Osteocyte (in vitro differentiated cells): ENCODE measurements at places on chromosomes 16 and 17. TPM values are rescaled to one million over a fixed set of nuclear protein-coding genes. Genes with fewer than 3 reads are reported as not detected.

- H3K27ac ChIP-seq, result no peak overlapping the region
- DNase-seq, result no peak
- H3K4me3 ChIP-seq, result no peak overlapping the region
- H3K36me3 ChIP-seq, result no peaks in the 10 kb centered on the region
- peaks cover 24% of the 10 kb centered on the region for H3K4me1 ChIP-seq
Measured at GRCh38 chr17:18033442-18034099, 5.4 kb downstream of the ATPAF2 start.

Gene C17orf78
- not detected in 2 replicates for total RNA-seq

Gene SEPTIN12
- total RNA-seq, result not detected in 2 replicates

GRCh38 chr16:55297062-55297909 lies 26.7 kb upstream of the IRX6 start:
- H3K27me3 ChIP-seq, result peaks cover 18% of the 10 kb centered on the region
- no peak overlapping the region for H3K4me3 ChIP-seq
- H3K27ac ChIP-seq, result no peak overlapping the region
- DNase-seq, result no peak
- peaks cover 23% of the 10 kb centered on the region for H3K4me1 ChIP-seq
- no peaks in the 10 kb centered on the region for H3K36me3 ChIP-seq

DNA sequence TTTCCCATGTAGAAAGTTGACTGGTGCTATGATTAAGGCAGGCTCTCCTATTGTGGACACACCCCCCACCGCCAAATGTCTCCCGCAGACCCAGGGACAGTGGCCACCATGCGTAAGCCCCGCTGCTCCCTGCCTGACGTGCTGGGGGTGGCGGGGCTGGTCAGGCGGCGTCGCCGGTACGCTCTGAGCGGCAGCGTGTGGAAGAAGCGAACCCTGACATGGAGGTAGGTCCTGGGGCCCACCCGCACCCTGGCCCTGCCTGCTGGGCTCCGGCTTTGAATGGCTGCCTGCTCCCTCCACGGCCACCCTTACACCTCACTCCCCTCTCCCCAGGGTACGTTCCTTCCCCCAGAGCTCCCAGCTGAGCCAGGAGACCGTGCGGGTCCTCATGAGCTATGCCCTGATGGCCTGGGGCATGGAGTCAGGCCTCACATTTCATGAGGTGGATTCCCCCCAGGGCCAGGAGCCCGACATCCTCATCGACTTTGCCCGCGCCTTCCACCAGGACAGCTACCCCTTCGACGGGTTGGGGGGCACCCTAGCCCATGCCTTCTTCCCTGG lies 3.6 kb downstream of the MMP25 start:
- peaks cover 7% of the 10 kb centered on the region for H3K4me1 ChIP-seq
- no peak for DNase-seq
- peaks cover 6% of the 10 kb centered on the region for H3K36me3 ChIP-seq
- H3K27me3 ChIP-seq, result peaks cover 21% of the 10 kb centered on the region

GRCh38 chr16:85899444-85899843 lies 482 bp downstream of the IRF8 start:
- no peak for DNase-seq
- H3K27ac ChIP-seq, result no peak overlapping the region
- H3K36me3 ChIP-seq, result no peaks in the 10 kb centered on the region

GRCh38 chr16:87387942-87388817 lies 4.0 kb upstream of the MAP1LC3B start:
- DNase-seq, result peak; percentile 94
- H3K27me3 ChIP-seq, result no peaks in the 10 kb centered on the region
- peak overlapping the region; percentile 96 for H3K27ac ChIP-seq
- H3K4me1 ChIP-seq, result peaks cover 34% of the 10 kb centered on the region

- no peak overlapping the region for H3K27ac ChIP-seq
- H3K36me3 ChIP-seq, result peaks cover 22% of the 10 kb centered on the region
- no peak overlapping the region for H3K4me3 ChIP-seq
- H3K27me3 ChIP-seq, result no peaks in the 10 kb centered on the region
- H3K4me1 ChIP-seq, result peaks cover 29% of the 10 kb centered on the region
Measured at GRCh38 chr17:75773121-75773807, 8.3 kb upstream of the GALK1 start.

Gene CXCL16
- total RNA-seq, result 11.0 and 12.8 TPM in 2 replicates

- no peak overlapping the region for H3K27ac ChIP-seq
- H3K27me3 ChIP-seq, result no peaks in the 10 kb centered on the region
- no peak overlapping the region for H3K4me3 ChIP-seq
- no peak for DNase-seq
- no peaks in the 10 kb centered on the region for H3K36me3 ChIP-seq
Measured at GRCh38 chr16:12440228-12440530, 363.5 kb downstream of the CPPED1 start.

Gene SMTNL2
- total RNA-seq, result 1.7 and 2.8 TPM in 2 replicates

GRCh38 chr17:77140878-77141767 lies at the start of gene SEC14L1:
Gene SEC14L1 (plus strand): TSS chr17:77140969. CDS start chr17:77143597, 2,628 bp downstream.
- H3K27ac ChIP-seq, result peak within 1 kb of the TSS; percentile 91
- no peaks in the 10 kb centered on the region for H3K27me3 ChIP-seq
- H3K36me3 ChIP-seq, result peaks cover 18% of the 10 kb centered on the region
- peak within 1 kb of the TSS; percentile 84 for H3K4me3 ChIP-seq
- H3K4me1 ChIP-seq, result peaks cover 44% of the 10 kb centered on the region

Gene ITGAL
- not detected in 2 replicates for total RNA-seq

Gene HOXB4
- not detected in 2 replicates for total RNA-seq

DNA sequence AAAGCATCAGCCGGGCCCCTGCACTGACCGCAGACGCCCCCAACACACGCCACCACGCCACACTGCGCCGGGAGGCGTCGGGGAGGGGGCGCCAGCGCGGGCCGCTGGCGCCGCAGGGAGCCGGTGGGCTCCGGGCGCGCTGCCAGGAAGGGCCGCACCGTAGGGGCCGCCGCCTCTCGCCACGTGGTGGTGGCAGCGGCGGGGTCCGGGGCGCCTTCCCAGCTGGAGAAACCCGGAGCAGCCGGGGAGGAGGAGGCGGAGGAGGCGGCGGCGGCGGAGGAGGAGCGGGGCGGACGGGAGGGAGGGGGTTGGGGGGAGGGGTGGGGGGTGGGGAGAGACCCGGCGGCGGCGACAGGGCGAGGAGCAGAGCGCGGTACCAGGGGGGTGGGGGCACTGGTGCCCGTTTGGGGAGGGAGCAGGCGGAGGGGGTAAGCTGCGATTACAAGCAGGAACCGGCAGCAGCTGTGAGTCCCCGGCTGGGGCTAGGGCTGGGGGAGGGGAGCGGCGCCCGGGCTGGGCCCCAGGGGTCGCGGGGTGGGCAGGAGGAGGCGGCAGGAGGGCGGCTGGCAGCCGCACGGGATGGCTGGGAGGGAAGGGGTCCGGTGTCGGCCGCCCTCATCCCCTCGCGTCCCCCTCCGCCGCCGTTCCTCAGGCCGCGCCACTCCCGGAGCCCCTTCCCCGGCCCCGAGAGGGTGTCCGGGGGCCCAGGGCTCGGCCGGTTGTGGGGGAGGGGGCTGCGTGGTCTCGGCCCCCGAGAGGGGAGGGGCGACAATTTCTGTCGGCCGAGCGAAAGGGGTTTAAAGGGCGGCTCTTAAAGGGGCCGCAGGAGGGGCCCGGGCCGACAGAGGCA lies at the start of gene TBKBP1:
Gene TBKBP1, plus strand, starts transcription at position 431 of the 850 bp plus-strand sequence. CDS start 1,952 bp downstream, outside the sequence.
- peak within 1 kb of the TSS; percentile 83 for H3K4me3 ChIP-seq
- H3K36me3 ChIP-seq, result no peaks in the 10 kb centered on the region

Gene ACSM3
- 0.94 and 1.7 TPM in 2 replicates for total RNA-seq

Gene CCDC40
- total RNA-seq, result 9.5 and 10.5 TPM in 2 replicates

DNA sequence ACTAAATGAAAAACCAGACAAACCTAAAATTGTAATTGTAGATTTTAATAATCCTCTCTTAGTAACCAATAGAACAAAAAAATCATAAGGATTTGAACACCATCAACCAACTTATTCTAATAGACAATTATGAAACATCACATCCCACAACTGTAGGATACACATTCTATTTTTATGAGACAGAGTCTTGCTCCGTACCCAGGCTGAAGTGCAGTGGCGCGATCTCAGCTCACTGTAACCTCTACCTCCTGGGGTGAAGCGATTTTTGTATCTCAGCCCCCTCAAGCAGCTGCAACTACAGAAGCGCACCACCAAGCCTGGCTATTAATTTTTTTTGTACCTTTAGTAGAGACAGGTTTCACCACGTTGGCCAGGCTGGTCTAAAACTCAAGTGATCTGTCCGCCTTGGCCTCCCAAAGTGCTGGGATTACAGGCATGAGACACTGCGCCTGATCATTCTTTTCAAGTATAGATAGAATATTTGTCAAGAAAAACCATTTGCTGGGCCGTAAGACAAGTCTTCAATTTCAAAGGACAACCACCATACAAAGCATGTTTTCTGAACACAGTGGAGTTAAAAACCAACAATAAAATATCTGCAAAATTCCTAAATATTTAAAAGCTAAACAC lies 49.8 kb downstream of the CREBBP start:
- H3K36me3 ChIP-seq, result peaks cover 29% of the 10 kb centered on the region
- peaks cover 55% of the 10 kb centered on the region for H3K4me1 ChIP-seq
- no peak for DNase-seq
- no peak overlapping the region for H3K27ac ChIP-seq

- peaks cover 3% of the 10 kb centered on the region for H3K27me3 ChIP-seq
- H3K4me3 ChIP-seq, result no peak overlapping the region
- DNase-seq, result no peak
- no peaks in the 10 kb centered on the region for H3K36me3 ChIP-seq
- no peak overlapping the region for H3K27ac ChIP-seq
Measured at GRCh38 chr17:47218896-47219430, 9.8 kb downstream of the MYL4 start.

Gene RPL27
- total RNA-seq, result 956 and 1,010 TPM in 2 replicates

- no peaks in the 10 kb centered on the region for H3K36me3 ChIP-seq
- no peak overlapping the region for H3K27ac ChIP-seq
- H3K4me3 ChIP-seq, result no peak overlapping the region
- H3K27me3 ChIP-seq, result peaks cover 2% of the 10 kb centered on the region
Measured at GRCh38 chr17:29949696-29950095, 8.3 kb downstream of the EFCAB5 start.

- peaks cover 2% of the 10 kb centered on the region for H3K4me1 ChIP-seq
- no peak for DNase-seq
- H3K27ac ChIP-seq, result no peak overlapping the region
- peaks cover 28% of the 10 kb centered on the region for H3K27me3 ChIP-seq
- H3K36me3 ChIP-seq, result no peaks in the 10 kb centered on the region
Measured at GRCh38 chr16:55273959-55274358, 50.0 kb upstream of the IRX6 start.

- H3K27me3 ChIP-seq, result no peaks in the 10 kb centered on the region
- H3K36me3 ChIP-seq, result peaks cover 10% of the 10 kb centered on the region
- DNase-seq, result peak; percentile 88
Measured at GRCh38 chr17:6639586-6640535, 650 bp downstream of the KIAA0753 start.

Gene CDRT15
- not detected in 2 replicates for total RNA-seq

GRCh38 chr17:71900621-71901229 lies 220.1 kb upstream of the SOX9 start:
- DNase-seq, result no peak
- H3K4me1 ChIP-seq, result peaks cover 12% of the 10 kb centered on the region
- H3K27me3 ChIP-seq, result peaks cover 3% of the 10 kb centered on the region
- no peaks in the 10 kb centered on the region for H3K36me3 ChIP-seq
- H3K4me3 ChIP-seq, result no peak overlapping the region
- no peak overlapping the region for H3K27ac ChIP-seq

DNA sequence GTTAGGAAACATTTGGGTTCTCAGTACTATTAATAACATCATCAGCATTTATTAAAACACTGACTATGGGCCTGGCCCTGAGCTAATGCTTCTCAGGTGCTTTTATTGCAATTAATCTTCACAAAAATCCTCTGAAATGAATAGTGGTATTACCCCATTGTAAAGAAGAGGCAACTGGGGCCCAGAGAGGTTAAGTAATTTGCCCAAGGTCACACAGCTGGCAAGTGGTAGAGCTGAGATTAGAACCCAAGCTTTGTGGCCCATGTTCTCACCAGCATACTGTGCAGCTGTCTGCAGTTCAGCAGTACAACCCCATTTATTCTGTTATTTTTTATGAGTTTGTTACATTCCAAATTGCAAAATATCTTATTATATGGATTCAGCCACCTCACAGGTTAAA lies 82.3 kb downstream of the TBC1D16 start:
- peaks cover 9% of the 10 kb centered on the region for H3K36me3 ChIP-seq
- H3K4me1 ChIP-seq, result peaks cover 66% of the 10 kb centered on the region
- DNase-seq, result no peak
- no peak overlapping the region for H3K4me3 ChIP-seq
- no peak overlapping the region for H3K27ac ChIP-seq

DNA sequence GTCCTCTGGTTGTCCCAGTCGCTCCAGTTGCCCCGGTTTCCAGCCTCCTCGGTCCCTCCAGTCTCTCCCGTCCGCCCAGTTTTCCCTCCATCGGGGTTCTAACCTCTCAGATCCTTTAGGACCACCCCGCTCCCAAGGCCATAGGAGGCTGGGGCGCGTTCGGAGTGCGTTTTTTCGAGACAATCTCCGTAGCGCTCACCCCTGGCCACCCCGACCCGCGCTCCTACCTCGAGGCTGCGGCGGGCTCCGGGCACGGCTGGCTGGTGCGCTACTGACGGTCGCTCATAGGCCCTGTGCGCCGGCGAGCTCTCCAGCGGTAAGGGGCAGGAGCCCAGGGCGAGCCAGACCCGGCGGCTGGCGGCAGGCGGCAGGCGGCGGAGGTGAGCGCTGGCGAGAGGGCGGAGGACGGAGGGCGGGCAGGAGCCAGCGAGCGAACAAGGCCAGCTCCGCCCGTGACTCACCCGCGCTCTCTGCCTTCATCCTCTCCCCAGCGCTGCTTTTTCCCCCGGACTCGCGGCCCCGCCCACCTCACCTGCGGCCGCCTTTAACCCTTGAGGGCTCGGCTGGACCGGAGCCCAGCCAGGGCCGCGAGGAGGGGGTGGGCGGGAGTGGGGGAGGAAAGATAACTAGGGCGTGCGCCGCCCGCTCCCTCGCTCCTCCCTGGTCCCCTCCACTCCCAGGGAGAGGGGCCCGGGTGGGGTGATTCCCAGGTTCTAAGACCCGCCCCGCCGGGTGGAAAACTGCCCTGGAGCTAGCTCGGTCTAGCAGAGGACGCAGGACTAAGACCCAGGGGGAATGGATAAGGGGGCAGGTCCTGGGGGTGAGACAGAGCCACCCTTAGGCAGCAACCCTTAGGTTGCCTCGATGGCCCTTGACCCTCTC lies at the start of gene SP6:
Gene SP6, minus strand, starts transcription at position 472 of the 882 bp plus-strand sequence. CDS start 2,734 bp downstream, outside the sequence.
- H3K4me1 ChIP-seq, result peaks cover 18% of the 10 kb centered on the region
- DNase-seq, result no peak
- H3K27me3 ChIP-seq, result peaks cover 72% of the 10 kb centered on the region
- H3K36me3 ChIP-seq, result no peaks in the 10 kb centered on the region

- peaks cover 24% of the 10 kb centered on the region for H3K36me3 ChIP-seq
- H3K4me3 ChIP-seq, result no peak overlapping the region
- H3K4me1 ChIP-seq, result peaks cover 3% of the 10 kb centered on the region
- H3K27me3 ChIP-seq, result no peaks in the 10 kb centered on the region
- H3K27ac ChIP-seq, result no peak overlapping the region
Measured at GRCh38 chr16:82160226-82160625, 9.8 kb downstream of the MPHOSPH6 start.
